NCI-H2081 (cell line): ENCODE measurements at places on chromosomes 3 and 15.

DNA sequence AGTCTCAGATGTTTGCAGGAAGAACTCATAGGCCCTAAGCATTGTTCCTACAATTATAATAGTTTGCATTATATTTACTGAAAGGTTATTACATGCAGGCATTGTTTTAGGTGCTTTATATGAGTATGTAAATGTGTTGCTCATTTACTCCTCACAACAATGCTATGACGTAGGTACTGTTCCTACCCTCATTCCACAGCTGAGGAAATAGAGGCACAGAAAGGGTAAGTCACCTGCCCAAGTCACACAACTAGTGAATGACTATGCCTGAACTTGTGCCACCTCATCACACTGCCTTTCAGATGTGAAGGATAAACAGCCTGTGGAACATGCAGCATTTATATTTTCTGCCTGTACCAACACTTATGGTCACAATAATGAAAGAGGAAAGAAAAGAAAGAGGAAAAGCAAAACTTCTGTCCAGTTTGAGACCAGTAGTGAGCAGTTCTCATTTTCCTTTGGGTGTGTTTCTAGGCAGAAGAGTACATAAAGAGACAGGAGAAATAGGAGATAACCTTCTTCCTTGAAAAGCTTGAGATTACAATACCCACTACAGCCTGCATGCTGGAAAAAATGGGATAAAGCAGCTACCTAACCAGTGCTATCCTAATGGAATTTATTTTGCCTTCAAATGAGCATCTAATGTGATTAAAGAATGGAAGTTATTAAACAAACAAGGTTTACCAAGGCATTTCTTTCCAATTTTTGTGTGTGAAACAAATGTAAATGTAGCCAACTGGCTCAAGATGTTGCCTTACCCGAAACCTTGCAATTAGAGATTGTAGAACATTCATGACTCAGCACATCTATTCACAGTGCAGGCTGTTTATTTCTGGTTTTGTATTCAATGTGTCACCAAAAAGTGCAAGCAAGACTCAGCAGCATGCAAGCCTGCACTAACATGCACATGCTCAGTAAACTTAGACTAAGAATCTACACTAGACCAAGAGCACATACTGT is 20.5 kb upstream of the ENTPD3 start:
- DNase-seq, result no peak

GRCh38 chr15:33516563-33516962 is 205.8 kb downstream of the RYR3 start:
- DNase-seq, result no peak

- no peak for DNase-seq
These were observed 284.0 kb downstream of the LPP start for GRCh38 chr3:188437926-188438325.

GRCh38 chr3:106673926-106674569 is 703.2 kb upstream of the CCDC54 start:
- DNase-seq, result no peak

- DNase-seq, result no peak
These were observed 232.5 kb downstream of the CHST2 start for GRCh38 chr3:143351895-143352608.

DNA sequence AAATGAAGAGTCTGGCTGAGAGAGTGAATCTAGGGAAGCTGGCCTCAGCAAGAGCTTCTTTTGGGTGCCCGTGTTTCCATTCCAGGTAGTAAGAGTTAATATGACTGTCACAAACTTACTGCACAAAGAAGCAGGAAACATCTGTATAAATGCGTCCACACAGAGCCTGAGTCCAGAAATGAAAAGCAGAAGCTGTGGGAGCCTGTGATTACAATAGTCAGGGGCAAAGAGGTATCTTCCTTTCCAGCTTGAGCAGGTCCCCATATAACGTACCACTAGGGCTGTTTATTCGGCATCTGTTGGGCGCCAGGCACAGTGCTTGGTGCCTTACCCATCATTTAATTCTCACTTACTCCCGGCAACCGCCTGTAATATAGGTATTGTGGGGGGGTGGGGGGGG is 40.5 kb upstream of the B3GNT5 start:
- no peak for DNase-seq

- no peak for DNase-seq
These were observed 223.4 kb downstream of the FEZF2 start for GRCh38 chr3:62149962-62150361.

GRCh38 chr3:52196977-52197376 is 983 bp upstream of the ALAS1 start:
- no peak for DNase-seq

DNA sequence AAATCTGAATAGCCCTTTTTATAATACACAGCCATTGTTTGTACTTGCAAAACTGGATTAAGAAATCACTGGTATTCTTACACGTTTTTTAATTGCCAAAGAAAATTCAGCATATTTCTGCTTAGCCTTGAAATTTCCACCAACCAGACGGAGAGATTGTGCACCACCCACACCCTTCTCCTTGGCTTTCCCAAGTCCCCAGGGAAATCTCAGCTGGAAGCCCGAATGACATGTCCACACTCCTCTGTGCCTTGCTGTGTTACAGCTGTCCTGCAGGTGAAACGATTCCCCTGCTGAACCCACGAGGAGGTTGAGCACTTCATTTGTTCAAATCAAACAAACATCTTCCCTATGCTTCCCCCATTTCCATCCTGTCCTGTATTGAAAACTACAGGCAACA is 49.6 kb upstream of the PPARG start:
- DNase-seq, result no peak

DNA sequence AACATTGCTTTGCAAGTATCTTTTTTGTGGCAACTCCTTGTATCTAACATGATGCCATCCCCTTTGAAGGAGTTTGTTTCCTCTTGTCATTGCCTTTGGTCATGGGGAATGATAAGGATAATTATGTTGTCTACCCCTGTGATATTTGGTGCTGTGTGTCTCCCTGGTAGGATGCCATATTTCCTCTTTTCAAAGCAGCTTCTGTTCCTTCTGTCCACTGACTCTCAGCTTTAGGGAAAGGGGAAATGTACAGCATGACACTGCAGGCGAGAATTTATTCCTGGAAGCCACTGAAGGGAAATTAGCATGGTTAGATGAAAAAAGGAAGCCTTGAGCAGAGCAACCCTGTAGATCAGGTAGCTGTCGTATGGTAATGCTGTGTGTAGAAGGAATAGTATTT is 576.7 kb downstream of the CADM2 start:
- DNase-seq, result no peak

DNA sequence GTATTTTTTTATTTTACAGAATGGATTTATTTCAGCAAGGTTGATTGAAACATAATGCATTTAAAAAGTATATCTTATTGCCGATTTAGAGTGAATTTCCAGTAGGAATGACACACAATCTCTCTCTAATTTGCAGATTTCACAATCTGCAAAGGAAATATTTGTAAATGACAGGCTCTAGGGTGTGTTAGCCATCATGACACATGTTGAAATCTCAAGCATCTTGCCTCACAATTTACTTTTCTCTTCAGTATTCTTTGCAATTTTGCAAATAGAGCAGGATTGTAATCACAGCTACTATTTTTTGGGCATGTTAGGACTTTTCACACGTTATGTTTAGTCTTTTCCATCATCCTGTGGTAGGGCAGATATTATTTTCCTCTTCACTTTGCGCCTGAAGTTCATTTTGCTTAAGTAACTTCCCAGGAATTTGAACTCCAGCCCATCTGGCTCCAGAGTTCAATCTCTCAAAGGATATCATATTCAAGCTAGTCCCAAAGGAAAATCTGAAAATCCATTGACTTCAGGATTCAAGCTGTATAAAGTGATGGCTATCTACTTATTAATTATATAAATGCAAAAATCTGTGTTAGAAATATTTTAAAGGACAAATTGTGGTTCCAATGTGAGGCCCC is 55.4 kb downstream of the ATP13A4 start:
- no peak for DNase-seq
